ENCODE measurements at places on chromosomes 12 and 14.

DNA sequence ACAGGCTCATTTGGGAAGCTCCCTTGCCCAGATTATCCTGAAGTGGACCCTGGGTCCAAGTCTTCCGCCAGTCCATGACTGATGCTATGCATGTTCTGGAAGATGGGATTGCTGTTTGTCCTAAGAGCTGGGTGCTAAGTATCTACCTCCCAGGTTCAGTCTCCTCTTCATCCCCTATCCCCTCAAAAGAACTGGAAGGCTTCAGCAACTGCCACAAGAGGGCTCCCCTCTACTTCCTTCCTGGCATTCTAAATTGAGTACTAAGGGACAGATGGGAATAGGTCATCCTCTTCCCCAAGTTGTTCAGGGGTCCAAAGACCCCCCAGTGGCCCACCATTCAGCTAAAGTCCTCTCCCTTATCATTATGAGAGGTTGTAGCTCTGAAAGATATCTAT is 9.0 kb upstream of the FKBP11 start:
- no peak for DNase-seq

DNA sequence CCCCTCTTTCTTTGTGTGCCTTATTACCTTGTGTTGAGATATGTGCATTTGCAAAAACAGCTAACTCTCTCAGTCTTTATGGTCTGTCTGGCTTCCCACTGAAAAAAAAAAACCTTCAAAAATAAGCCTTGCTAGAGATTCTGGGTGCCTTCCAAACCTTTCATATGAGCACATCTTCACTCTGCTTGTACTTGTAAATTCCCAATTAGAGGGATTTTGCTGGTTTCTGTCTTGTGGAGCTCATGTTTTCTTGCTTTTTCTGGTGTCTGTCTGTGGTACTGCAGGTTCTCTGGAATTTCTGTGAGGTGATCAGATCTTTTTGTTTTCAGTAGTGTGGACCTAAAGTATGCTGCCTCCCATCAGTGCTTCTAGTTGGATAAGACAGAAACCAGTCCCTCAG is 100.1 kb downstream of the PIK3C2G start:
- no peak for DNase-seq

- no peak for DNase-seq
Measured at GRCh38 chr12:106647793-106648514, 65.2 kb downstream of the RFX4 start.

- DNase-seq: no peak
Measured at GRCh38 chr14:79729731-79730130, 481.6 kb downstream of the DIO2 start.

GRCh38 chr14:68548194-68549076 is 244.4 kb downstream of the ZFP36L1 start:
- peak; percentile 99 for DNase-seq

DNA sequence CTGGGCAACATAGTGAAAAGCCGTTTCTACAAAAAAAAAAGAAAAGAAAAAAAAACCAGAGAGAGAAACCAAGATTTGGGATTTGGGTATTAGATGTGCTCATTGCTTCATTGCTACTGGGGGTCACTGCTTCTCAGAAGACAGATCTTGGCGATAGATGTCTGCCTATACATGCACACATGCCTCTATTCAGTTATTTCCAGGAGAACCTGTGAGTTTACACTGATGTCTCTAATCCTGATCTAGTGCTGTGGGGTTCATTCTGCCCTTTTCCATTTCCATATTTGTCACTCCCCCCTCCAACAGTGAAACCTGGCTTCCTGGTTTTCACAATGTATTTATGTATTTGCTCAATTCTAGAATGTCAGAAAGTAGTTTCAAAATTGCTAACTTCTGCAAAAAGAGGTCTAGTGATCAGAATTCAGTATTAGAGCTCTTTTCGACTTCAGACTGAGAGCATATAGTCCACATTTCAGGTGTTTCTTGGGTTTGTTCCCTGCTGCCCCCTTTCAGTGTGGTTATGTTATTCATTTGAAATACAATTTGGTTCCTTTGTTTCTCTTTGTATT is 111.0 kb downstream of the SLC25A47 start:
- DNase-seq: no peak

DNA sequence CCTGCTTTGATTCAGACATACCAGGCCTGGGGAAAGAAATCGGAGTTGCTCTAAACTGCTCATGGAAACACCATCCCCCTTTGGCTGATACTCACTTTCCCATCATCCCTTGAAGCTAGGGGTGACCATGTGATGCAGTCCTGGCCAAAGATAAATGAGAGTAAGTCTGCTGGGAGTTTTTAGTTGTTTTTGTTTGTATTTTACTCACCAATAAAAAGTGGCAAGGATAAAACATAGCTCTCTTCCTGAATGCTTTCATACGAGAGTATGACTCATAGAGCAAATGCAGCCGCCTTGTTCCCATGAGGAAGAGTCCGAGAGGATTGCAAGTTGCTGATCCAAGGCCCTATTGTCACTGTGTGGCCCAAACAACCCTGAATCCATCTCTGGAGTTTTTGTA is 126.4 kb upstream of the TMEM132C start:
- DNase-seq: no peak

DNA sequence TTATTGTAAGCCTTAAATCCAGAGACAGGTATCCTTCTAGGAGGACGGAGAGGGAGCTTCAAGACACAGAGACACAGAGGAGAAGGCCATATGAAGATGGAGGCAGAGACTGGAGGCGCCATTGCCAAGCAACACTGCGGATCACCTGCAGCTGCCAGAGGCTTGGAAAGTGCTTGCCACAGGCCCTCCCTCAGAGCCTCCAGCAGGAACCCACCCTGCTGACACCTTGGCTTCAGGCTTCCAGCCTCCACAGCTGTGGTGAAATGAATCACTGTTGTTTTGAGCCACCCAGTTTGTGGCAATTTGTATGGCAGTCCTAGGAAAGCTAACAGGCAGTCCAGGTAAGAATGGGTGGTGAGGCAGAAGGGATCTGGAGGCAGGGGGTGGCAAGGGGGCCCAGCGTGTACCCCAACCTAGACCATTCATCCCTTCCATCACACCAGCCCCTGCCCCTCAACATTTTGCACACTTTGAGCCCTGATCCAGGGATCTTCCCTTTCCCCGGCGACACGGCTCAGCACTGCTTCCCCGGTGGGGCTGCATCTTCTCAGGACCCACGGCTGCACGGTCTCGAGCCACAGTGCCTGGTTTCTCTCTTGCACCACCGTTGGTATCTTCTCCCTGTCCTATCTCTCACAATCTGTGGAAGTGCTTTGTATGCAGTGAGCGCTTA is 22.3 kb upstream of the BCDIN3D start:
- DNase-seq: no peak

- no peak for DNase-seq
Measured at GRCh38 chr14:79588398-79588797, 622.9 kb downstream of the DIO2 start.

- no peak for DNase-seq
Measured at GRCh38 chr14:74616507-74616906, 4.5 kb upstream of the LTBP2 start.

DNA sequence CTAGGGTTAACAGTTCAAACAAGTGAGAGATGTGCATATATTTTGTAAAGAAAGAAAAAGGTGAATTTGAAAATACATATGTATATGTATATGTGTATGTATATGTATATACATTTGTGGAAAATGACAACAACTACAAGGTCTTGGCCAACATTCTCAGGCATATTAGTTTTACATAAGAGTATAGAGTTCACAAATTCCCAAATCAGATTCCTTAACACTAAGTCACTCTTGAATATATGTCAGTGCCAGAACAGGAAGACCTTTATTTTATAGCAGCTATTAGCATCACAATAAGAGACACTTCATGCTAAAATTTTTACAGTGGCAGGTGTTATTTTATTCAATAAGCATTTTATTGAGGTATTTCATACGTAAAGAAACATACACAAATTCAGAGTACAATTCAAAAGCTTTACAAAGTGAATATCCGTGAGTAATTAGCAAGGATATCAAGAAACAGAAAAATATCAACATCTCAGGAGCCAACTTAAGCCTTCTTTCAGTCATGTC is 179.7 kb downstream of the SLC6A15 start:
- DNase-seq: no peak

- DNase-seq: no peak
Measured at GRCh38 chr12:51378749-51379148, 12.5 kb downstream of the GALNT6 start.

DNA sequence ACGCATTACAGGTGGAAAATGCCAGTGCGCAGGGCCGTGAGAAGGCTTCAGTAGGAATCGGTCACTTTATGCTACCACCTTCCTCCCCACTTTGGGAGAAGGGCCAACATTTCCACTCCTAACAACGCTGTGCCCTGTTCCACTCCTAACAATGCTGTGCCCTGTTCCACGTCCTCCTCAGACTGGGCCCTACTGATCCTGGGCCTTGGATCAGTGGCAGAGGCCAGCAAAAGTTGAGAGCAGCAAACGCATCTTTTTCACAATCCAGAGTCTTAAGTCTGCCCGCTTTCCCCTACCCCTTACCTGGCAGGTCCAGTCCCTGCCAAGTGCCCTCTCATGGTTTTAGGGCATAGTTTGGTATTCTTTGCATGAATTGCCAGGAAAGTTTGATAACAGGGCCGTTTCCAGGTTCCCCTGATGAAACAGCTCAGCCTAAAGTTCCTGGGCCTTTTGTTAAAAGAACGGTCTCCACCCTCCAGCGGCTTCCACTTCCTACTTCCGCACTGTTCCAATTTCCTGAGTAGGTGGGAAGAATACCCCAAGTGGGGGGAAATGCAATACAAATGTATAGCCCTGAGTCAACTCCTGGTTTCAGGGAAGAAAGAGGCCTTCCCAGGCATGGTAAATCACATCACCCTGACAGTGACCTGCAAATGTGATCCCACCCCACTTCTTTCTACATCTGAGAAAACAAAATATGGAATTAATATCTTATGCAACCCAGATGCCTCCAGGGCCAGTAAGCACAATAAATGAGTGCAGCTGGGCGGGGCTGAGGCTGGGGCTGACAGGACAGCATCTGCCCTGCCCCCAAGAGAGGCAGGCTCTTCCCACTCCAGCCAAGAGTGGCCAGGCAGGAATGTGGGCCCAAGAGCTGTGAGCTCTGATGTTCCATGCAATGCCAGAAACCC is 15.0 kb downstream of the KCTD10 start:
- peak; percentile 77 for DNase-seq

DNA sequence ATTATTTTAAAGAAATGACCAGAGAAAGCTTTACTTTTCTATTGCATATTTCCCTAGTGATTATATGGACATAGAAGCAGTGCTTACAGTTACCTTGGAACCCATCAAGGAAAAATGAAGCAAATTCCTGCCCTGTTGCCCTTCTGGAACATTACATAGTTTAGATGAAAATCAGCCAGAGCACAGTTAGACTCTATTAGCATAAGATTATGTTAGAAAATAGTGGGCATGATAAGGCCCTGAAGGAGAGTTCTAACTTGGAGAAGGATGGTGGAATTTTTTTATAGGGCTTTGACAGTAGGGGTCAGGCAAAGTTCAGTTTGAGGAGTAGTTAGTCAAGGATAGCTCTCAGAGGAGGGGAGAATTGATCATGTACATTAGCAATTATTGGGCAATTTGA is 74.3 kb downstream of the FUT8 start:
- DNase-seq: no peak

GRCh38 chr14:99268810-99269707 is 2.9 kb downstream of the BCL11B start:
- no peak for DNase-seq

DNA sequence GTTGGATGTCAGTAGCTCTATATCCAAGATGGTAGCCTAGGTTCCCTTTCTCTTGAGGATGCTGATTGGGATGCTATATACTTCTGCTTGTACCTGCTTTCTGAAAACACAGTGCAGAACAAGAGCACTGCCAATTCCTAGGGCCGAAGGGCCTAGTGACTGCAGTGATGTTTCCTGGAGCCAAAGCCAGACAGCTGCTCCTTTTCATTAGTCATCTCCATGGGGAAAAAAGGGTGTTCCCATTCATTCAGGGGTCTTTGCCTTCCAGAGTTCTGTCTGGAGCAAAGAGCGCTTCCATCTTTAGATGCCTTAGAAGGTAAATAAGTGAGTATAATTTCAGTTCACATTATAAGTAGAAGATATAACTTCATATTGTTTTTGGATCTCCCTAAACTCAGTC is 85.5 kb downstream of the PTPRB start:
- DNase-seq: no peak

GRCh38 chr14:23605931-23606585 is 27.5 kb upstream of the JPH4 start:
- DNase-seq: no peak

- DNase-seq: no peak
Measured at GRCh38 chr14:98919434-98919833, 352.6 kb downstream of the BCL11B start.

GRCh38 chr14:29355331-29355730 is 572.3 kb downstream of the PRKD1 start:
- no peak for DNase-seq

DNA sequence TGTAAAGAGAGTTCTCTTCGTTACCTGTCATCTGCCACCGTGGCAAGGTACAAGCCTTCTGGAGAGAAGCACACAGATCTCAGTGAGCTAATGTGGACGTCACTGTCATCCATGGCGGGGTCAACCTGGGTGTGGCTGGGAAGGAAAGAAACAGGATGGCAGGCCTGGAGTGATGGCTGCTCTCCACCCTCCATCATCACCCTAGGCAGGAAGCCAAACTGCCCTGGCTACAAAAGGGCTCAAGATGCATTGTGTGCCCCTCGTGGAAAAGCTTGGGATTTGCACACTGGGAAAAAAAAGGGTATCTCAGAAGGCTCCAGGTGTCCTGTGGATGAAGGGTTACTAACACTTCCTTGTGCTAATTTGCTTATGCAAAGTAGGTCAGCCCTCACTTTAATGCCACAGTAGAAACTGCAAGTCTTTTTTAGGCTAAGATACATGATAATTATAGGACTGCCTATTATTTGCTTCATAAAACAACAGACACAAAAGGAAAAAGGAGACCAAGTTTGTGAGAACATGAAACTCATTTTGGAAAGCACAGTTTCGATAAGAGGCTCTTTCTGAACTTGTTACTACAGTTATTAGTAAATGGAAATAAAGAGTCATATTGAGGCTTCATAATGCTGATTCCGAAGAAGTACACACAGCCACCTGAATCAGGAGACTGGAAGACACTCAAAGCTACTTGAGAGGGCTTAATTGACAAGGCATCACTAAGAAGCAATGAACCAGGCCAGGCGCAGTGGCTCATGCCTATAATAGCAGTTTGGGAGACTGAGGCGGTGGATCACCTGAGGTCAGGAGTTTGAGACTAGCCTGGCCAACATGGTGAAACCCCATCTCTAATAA is 18.9 kb downstream of the RFC5 start:
- no peak for DNase-seq

DNA sequence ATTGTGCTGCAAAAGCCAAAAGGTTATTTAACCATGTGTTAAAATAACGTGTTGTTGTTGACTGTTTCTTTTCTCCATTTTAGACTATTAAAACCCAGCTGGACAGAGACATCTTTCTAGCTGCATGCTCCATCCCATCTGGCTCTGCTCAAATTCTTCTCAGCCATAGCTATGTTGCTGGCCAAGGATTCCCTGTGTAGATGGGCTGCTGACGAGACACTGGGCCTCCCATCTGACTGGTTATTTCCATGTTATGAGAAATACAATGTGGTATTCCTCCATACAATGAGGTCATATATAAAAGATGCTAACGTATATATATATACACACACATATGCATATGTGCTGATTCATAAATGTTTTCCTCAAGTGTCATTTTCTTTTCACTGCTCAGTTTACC is 30.1 kb downstream of the MED13L start:
- DNase-seq: peak; percentile 50

GRCh38 chr12:104630230-104630670 is 173.5 kb downstream of the CHST11 start:
- no peak for DNase-seq
